ENCODE measurements at places on chromosomes 11 and 22.

DNA sequence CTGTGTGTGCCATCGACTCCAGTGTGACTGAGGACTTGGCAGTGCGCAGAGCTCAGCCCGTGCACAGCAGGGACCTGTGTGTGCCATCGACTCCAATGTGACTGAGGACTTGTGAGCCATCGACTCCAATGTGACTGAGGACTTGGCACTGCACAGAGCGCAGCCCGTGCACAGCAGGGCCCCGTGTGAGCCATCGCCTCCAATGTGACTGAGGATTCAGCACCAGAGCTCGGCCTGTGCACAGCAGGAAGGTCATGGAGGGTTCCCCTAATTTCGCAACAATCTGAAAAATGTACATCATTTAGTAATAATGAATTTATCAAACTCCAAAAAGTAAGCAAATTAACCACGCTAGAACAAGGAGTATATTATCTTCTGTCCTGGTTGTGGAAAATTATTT is 348.3 kb upstream of the B3GAT1 start:
- DNase-seq, result no peak

DNA sequence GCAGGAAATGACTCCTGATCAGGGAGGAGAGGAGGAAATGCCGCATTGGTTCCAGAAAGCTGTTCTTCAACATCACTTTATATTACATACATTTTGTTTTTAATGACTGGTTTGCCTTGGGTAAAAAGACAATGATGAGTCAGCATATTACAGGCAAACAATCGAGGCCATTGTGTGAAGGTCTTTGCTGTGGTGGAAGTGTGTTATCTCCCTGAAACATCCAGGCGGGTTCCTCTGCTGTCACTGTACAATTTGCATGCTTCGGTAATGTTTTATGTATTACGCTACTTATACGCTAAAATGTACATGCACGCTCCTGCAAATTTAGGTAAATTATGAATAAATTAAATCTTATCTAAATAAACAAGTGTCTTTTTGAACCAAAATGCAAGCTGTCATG is 161.1 kb downstream of the KIRREL3 start:
- no peak for DNase-seq

GRCh38 chr22:27213766-27214581 is 556.6 kb downstream of the MIAT start:
- no peak for DNase-seq

GRCh38 chr11:126992804-126993111 is 7.8 kb downstream of the KIRREL3 start:
- no peak for DNase-seq

GRCh38 chr11:5234381-5234834 is at the start of gene HBD:
TSS of gene HBD (minus strand) at chr11:5234483. CDS start at chr11:5234433, 50 bp downstream.
- DNase-seq, result no peak

DNA sequence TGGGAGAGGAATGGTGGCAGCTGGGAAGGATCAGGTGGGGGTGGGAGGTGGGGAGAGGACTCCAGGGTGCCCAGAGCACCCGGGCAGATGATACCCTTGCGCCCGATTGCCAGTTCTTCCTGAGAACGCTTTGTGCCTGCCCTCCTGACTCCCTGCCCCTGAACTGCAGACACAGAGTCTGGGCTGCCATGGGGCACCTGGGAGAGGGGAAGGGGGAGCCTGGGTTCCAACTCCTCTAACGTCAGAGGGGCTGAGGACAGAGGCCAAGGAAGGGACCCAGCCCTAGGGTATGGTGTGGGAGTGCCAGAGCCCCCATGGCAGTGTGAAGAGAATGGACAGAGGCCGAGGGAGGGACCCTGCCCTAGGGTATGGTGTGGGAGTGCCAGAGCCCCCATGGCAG is 920 bp upstream of the KCNK7 start:
- DNase-seq, result no peak

DNA sequence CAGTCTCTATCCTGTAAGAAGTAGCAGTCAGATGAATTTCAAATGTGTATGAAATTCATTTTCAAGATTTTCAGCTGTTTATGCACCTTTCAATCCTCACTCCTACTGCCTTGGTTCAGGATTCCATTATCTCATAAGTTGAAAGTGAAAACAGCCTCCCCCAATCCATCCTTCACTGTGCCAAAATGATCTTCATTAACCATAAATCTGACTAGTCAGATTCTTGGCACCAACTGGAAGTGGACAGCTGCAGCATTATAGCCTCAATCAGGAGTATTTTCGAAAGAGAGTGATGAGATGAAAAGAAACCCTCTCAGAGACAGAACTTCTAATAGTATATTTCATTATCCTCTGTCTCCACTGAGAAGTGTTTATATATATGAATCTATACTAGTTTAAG is 365.3 kb upstream of the PDGFD start:
- DNase-seq, result no peak

- no peak for DNase-seq
Measured at GRCh38 chr11:5737670-5738392, 1.6 kb downstream of the OR56B1 start.

- no peak for DNase-seq
Measured at GRCh38 chr22:33743756-33744155, 176.5 kb downstream of the LARGE1 start.

DNA sequence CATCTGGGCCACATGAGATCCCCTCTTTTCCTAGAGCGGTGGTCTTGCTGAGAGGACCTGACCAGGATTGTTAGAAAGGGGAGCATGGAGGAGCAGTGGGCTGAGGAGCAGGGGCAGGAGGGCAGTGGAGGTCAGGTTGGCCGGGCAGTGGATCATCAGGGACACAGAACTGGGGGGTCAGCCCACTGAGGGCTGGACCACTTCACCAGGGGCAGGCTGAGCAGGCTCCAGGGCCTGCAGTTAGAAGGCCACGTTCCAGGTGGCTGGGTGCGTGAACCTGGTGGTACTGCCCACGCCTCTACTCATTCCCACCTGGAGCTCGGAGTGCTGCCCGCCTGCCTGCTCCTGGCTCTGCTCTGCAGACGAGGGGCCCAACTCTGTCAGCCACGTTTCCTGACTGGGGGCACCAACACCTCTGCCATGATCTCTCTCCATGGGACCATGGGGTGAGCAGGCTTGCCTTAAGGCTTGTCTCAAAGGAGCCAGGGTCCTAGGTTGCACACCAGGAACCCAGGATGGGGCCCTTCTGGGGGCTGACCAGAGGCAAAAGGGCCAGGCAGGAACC is 9.7 kb downstream of the MRGPRF start:
- no peak for DNase-seq

DNA sequence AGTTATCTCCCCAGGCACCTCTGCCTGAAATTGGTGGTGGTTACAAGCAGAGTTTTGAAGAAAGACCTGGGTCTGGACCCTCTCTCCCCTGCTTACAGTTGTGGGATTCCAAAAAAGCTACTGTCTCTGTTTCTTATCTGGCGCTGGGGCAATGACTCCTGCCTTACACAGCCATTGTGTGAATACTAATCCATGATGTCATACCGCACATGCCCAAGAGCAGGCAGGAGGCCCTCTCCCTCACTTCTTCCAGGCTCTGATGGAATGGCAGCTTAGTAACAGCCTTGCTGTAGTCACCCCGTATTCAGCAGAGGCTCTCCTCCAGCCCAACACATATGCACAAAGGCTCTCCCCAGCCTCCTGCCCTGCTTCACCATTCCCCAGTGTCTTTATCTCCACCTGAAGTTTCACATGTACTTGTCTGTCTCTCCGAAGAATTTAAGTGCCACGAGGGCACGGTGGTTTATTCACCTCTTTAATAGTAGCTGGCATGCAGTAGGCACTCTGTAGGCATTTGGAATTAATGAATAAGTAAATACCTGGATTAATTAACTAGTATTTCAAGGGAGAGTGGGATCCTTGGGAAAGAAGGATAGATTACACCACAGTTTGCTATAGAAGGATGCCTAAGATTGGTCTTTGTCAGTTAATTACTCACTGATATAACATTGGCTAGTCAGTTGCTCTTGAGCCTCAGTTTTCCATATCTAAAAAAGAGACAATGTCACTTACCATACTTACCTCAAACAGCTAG is 165.6 kb downstream of the ETS1 start:
- no peak for DNase-seq

DNA sequence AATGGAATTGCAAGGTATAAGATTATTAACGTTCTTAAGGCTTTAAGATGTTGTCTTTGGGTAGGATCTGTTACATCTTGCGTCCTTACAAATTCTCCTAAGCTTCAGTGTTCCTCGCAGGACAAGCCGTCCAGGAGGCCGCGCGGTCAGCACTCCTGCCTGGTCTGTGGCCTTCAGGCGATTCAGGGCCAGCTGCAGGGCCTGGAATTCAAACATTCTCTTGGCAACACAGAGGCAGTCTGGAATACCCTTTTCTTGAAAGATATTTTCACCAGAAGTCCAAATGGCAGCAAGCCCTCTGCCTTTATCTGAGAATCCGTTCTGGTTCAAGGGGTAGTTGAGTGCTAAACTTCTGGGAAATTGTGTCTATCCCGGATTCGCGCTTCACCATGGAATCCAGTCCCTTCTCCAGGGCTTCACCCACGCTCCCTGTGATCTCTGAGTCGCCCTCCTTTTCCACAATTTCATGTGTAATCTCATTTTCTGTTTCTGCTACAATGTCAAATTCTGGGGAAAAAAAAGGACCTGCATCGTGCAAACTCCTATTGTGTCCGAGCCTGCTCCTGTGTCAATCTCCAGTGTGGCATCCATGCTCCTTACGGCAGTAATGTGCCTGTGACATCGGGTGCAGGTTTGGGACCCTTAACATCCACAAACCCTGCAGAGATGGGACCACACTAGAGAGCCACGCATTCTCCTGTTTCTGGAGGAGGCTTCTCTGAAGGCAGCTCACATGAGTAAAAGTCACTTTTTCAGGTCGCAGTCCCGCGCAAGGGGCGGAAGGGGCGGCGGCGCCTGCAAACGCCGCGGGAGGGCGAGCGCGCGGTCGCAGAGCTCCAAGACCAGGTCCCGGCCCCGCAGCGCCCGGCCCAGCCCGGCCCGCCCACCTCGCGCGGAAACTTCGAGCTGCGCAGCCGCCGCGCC is 25.4 kb upstream of the SORL1 start:
- DNase-seq, result peak; percentile 23

DNA sequence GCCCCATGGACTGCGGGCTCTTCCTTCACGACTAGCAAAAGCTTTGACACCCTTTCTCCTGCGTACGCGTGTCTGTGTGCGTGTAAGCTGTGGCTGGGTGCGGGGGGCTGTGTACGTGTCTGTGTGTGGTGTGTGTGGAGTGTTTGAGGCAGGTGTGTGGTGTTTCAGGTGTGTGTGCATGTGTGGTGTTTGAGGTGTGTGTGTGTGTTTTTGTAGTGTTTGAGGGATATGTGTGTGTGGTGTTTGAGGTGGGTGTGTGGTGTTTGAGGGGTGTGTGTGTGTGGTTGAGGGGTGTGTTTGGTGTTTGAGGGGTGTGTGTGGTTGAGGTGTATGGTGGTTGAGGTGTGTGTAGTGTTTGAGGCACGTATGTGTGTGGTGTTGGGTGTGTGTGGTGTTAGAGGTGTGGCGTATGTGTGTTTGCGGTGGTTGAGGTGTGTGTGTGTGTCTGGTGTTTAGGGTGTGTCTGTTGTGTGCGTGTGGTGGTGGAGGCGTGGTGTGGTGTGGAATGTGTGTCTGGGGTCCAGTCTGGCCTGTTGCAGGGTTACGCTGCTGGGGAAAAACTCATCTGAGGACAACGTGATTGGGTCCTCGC is 687 bp upstream of the ARSA start:
- DNase-seq, result no peak

DNA sequence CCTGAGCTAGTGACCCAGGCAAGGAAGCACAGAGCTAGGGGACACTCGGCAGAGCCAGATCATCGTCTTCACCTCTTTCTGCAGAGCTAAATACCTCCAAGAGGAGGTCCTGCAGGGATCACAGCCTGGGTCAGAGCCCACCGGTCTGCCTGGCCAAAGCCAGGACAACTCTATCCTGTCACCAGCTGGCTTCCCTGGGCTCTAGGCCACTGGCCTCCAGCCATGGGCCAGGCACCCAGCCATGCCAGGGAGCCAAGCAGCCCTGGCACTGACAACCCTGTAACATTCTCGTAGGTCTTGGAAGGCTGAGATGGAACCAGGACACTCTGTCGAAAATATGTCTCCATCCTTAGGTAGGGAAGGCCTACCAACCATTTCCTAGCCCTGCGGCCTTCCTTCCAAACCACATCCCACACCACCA is 270.1 kb downstream of the BUD13 start:
- no peak for DNase-seq

DNA sequence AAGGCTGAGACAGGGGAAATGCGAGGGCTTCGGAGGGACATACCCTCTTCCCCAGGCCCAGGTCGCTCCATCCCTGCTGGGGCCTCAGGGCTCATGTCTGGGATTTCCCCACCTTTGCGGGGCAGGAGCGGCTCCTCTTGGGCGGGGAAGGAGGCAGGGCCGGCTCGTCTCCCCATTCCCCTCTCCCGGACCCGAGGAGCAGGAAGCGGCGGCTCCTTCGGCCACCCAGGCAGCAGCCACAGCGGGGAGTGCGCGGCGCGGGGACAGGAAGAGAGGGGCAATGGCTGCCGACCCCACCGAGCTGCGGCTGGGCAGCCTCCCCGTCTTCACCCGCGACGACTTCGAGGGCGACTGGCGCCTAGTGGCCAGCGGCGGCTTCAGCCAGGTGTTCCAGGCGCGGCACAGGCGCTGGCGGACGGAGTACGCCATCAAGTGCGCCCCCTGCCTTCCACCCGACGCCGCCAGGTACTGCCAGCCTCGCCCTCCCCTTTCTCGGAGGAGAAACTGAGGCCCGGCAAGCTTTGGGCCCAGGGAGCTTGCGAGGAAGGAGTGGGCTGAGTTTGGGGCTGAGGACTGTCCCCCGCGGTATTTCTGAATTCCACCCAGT is at the start of gene ANKK1:
Gene ANKK1 (plus strand): TSS at position 175 of the 607 bp plus-strand sequence. CDS start 106 bp downstream, at position 281.
- DNase-seq, result peak; percentile 76

DNA sequence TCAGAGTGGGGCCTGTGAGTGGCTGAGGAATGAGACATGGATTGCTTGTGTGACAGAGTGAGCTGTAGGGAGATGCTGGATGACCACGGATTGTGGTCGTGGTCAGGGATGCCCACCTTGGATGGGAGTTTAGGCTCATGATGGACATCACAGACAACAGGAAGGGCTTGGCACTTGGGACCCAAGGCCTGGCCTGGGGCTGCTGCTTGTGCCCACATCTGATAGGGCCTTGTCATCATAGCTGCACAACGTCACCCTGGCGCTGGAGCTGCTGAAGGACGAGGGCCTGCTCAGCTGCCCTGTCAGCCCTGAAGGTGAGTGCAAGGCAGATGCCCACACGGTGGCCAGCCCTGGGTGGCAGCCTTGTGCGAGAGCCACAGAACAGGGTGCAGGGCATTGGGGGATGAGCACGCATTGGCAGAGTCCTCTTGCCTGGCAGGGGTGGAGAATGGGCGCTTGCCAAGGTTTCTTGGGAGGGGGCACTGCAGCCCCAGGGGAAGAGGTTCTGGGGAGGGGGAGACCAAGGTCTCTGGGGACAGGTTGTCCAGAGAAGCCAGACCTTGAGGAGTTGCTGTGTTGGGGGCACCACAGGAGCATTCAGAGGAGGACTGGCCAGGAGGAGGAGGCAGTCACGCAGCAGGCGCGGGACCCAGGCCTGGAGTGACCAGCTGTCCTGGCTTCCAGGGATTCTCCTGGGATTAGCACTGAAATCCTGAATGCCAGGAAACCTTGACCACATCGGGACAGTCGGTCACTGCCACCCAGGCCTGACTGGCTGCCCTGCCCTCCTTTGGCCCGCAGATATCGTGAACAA is 25.0 kb downstream of the PARVG start:
- no peak for DNase-seq

Data from NCI-H1092 treated with DMSO at 0.1 percent for 48 hours (cell line).